ENCODE measurements at places on chromosomes 3 and 15. TPM values are rescaled to one million over a fixed set of nuclear protein-coding genes. Genes with fewer than 3 reads are reported as not detected.

DNA sequence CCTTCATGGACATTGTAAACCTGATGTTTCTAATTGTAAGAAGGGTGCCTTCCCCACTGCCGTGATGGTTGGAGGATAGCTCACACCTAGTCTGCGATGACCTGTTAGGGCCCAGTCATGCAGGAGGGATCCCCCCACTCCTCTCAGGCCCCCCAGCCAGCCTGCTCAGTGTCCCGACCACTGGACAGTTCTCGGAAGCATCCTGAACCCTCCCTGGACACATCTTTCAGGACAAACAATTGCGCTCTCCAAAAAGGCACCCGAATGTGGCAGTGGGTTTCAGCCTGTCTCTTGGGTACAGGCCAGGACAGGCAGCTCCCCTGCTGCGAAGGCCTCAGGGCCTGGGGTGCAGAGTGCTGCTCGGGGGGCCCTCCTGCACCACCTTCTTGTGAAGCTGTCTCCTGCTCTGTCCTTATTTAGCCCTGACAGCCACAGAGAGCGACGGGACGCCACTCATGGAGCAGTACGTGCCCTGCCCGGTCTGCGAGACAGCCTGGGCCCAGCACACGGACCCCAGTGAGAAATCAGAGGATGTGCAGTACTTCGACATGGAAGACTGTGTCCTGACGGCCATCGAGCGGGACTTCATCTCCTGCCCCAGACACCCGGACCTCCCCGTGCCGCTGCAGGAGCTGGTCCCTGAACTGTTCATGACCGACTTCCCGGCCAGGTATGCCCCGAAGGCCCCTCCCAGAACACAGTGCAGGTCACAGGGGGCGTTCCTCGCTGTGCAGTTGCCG is 132.3 kb downstream of the LRRK1 start:
- no peaks in the 10 kb centered on the region for H3K27me3 ChIP-seq
- H3K36me3 ChIP-seq: peaks cover 36% of the 10 kb centered on the region
- H3K4me1 ChIP-seq: no peaks in the 10 kb centered on the region

Gene CLDN18
- not detected for total RNA-seq

Gene ROPN1
- total RNA-seq: not detected

DNA sequence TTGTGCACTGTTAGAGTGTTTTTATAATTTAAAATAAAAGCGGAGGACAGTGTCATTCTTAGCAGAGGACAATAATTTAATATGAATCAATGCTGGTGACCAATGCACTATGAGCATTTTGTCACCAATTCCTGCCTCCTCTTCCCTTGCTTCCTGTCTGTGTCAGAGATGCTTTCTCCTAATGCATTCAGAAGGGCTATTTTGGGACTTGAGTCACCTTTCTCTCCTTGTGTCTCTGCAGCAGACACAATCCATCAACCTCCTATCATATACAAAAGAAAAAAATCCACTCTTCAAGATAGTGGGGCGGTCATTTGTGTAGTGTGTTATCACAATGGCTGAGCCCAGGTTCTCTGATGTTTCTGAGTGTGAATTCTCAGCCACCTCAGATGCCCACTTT is 191.9 kb upstream of the VEPH1 start:
- no peaks in the 10 kb centered on the region for H3K4me1 ChIP-seq
- no peaks in the 10 kb centered on the region for H3K27me3 ChIP-seq
- H3K4me3 ChIP-seq: no peak overlapping the region

- no peak overlapping the region for H3K4me3 ChIP-seq
- no peak overlapping the region for H3K27ac ChIP-seq
- peaks cover 18% of the 10 kb centered on the region for H3K4me1 ChIP-seq
- H3K36me3 ChIP-seq: no peaks in the 10 kb centered on the region
- no peaks in the 10 kb centered on the region for H3K27me3 ChIP-seq
Observed at GRCh38 chr3:36937492-36937891, 7.4 kb downstream of the TRANK1 start.

DNA sequence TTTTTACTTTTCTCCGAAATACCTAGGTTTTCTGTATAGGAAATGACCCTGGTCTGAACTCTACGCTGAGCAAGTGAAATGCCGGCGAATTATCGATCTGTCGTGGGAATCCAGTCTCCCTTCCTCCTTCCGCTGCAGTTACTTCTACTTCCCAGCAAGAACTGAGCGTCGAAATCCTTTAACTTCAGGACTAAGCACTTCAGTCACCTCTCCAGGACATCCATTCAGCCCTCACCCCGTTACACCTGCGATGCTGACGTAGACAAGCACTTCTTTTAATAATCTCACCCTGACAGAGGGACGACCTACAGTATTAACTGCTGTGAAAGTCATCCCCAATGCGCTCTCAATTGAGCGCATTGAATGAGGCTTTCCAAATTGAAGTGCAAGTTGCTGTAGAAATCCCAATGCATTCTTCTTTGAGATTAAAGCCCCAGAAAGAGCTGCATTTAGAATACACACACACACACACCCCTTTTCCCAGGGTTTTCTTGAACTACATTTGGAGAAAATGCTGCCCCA is 1.3 kb downstream of the TOP2B start:
- H3K27ac ChIP-seq: peak overlapping the region; percentile 96
- H3K4me1 ChIP-seq: peaks cover 2% of the 10 kb centered on the region
- no peaks in the 10 kb centered on the region for H3K36me3 ChIP-seq
- no peaks in the 10 kb centered on the region for H3K27me3 ChIP-seq
- peak; percentile 24 for DNase-seq
- H3K4me3 ChIP-seq: peak overlapping the region; percentile 80

Gene PCBP4
- total RNA-seq: 70.8 TPM

- DNase-seq: no peak
- no peak overlapping the region for H3K27ac ChIP-seq
- H3K36me3 ChIP-seq: no peaks in the 10 kb centered on the region
- no peaks in the 10 kb centered on the region for H3K27me3 ChIP-seq
- H3K4me1 ChIP-seq: no peaks in the 10 kb centered on the region
Observed at GRCh38 chr3:62882676-62883200, 7.5 kb upstream of the CADPS start.

Gene FANCD2OS
- total RNA-seq: not detected

DNA sequence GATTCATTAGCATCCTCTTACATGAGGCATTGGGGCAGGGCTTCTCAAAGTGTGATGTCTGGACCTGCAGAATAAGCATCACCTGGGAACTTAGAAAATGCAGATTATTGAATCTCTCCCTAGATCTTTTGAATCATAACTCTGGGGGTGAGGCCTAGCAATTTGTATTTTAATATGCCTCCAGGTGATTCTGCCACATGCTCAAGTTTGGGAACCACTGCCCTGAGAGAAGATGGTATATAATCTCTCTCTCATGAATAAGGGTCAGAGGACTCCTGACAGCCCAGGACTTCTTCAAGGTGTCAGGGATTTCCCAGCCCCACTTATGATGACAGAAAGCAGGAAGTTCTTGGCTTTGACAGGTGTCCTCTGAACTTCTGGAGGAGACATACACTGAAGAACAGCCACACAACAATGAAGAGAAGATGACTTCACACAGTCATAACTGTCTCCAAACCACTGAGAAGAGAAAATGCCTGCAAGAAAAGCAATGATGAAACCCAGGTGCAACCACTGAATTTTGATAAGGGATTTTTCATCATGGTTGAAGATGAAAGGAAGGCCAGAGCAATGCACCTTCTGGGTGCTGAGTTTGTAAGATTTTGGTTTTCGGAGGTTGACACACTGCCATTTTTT is 211.9 kb upstream of the MRPL3 start:
- no peak for DNase-seq
- H3K4me1 ChIP-seq: no peaks in the 10 kb centered on the region
- no peak overlapping the region for H3K4me3 ChIP-seq
- H3K27me3 ChIP-seq: no peaks in the 10 kb centered on the region
- no peak overlapping the region for H3K27ac ChIP-seq

Gene PRSS50
- not detected for total RNA-seq

Gene PLA1A
- not detected for total RNA-seq

- no peak overlapping the region for H3K4me3 ChIP-seq
- no peak overlapping the region for H3K27ac ChIP-seq
- H3K27me3 ChIP-seq: no peaks in the 10 kb centered on the region
- DNase-seq: no peak
- H3K4me1 ChIP-seq: peaks cover 12% of the 10 kb centered on the region
- no peaks in the 10 kb centered on the region for H3K36me3 ChIP-seq
Observed at GRCh38 chr3:194507571-194507970, 20.8 kb upstream of the ATP13A3 start.

Gene C3orf80
- not detected for total RNA-seq

Measured in IMR-90 (cell line).